IMR-90 (cell line): ENCODE measurements at places on chromosomes 4 and X. TPM values are rescaled to one million over a fixed set of nuclear protein-coding genes. Genes with fewer than 3 reads are reported as not detected.

The ZNF674 gene
- polyA plus RNA-seq: 1.7 and 2.2 TPM in 2 replicates

The SYTL4 gene
- 1.6 and 2.4 TPM in 2 replicates for polyA plus RNA-seq

The PAGE5 gene
- polyA plus RNA-seq: not detected in 2 replicates

DNA sequence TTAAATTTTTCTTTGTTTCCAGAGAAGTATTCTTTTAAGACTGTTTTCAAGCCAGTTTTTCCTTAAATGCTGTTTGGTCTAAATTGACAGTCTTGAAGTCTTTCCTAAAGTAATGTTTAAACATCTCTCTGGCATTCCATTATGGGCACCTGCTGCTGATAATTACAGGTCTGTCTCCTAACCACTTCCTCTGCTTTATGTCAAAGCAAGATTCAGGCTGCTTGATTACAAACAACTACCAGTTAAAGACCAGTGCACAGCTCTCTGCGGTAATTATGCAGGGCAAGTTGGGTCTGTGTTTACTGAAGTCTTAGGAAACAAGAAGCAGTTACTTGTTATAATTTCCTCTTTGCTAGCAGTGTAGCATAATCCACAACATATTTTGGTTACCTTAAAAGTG, 17.6 kb downstream of the UNC5C start:
- no peak for DNase-seq

- DNase-seq: peak; percentile 13
Observed at GRCh38 chr4:102585329-102585728, 84.2 kb downstream of the NFKB1 start.

DNA sequence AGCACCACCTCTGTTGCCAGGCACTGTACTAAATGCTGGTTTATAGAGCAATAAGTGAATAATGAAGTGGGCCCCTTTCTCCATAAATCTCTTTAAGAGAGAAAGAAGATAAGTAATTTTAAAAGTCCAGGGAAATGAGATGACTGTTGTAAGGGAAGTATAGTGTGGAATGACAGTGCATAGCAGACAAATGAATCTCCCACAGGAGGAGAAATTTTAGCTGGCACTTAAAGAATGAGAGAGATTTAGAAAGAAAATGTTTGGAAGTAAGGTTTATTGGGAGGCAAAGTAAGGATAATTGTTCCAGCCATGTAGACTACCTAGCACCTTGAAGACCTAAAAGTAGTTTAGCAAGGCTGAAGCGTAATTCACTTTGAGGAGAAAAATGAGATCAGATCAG, 1081.1 kb upstream of the PABPC4L start:
- peak; percentile 10 for DNase-seq

- no peak for DNase-seq
Observed at GRCh38 chrX:44342866-44343265, 606 bp downstream of the EFHC2 start.

DNA sequence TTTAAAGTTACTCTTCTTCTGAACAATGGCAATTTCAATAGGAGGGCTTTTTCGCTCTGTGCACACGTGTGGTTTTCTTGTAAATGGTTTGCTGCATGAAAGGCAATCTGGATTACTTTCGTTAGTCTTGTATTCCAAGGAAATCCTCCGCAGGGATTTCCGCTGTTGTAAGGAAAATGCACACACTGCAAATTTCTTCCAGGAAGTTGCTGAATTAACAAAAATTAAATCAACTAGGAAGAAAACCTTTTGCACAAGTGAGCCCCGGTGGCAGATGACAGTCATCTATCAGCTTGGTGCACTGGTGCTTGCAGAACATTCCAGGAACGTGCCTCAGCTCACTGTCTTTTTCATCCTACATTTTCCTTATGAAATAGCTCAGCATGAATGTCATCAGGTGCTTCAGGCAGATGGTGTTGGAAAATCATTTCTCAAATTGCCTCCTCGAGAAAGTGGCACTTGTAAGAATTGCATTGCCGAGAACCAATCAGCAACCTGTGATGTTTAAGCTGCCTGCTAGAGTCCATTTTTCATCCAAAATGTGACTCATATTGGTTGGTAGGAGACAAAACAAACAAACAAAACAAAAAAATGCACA, 272.4 kb upstream of the VCX start:
- no peak for DNase-seq
